Astrocyte of the hippocampus (primary cell): ENCODE measurements at places on chromosomes 1 and 21.

DNA sequence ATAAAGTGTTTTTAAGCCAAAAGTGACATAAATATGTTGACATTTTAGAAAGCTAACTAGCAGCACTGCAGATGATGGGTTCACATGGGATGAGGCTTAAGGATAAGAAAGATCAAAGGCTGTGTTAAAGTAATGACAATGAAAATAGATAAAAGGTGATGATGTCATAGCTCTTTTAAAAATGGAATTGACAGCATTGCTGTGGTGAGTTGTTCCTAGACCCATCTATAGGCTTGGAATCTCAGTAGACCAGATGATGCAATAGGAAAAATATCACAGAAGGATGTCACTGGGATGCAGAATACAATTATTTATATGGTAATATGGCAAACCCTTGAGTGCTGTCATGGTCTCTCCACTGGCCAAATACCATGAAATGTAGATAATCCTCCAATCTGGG, 286.0 kb downstream of the PLA2G4A start:
- no peak for DNase-seq

GRCh38 chr1:197198911-197199310, 52.4 kb upstream of the ASPM start:
- no peak for DNase-seq

GRCh38 chr1:31020007-31020790, 45.3 kb downstream of the PUM1 start:
- no peak for DNase-seq

DNA sequence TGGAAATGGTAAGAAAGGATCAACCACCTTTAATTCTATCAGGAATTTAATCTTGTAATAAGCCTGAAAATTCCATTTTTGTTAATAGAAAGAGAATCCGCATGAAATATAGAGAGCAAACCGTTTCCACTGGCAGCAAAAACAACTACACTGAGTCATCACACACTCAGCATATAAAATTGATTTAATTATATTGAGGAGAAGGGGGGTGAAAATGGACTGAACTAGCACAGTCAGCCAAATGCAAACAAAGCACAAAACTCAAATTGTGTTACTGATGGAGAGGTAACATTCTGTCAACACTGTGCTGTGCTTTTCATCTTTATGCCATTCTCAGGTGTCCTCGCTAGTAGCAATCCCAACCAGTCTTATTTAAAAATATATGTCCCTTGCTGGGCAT, 1583.9 kb downstream of the MRPL39 start:
- peak; percentile 5 for DNase-seq
